ENCODE measurements at places on chromosomes 7 and 10. TPM values are rescaled to one million over a fixed set of nuclear protein-coding genes. Genes with fewer than 3 reads are reported as not detected.

Gene CDC14C
- not detected for polyA plus RNA-seq

Gene OR2A1
- not detected for polyA plus RNA-seq

Gene MAGI2
- 67.8 TPM for polyA plus RNA-seq

Gene FAM25A
- not detected for polyA plus RNA-seq

Gene FLNC
- polyA plus RNA-seq, result not detected

Gene TFAM
- polyA plus RNA-seq, result 29.8 TPM

Gene APBB1IP
- not detected for polyA plus RNA-seq

Gene PNLIPRP2
- polyA plus RNA-seq, result not detected

Gene EBLN1
- polyA plus RNA-seq, result not detected

Gene NSMCE4A
- 9.7 TPM for polyA plus RNA-seq

Gene PRTFDC1
- polyA plus RNA-seq, result 38.9 TPM

Gene HMX3
- polyA plus RNA-seq, result not detected

Gene PKD2L1
- polyA plus RNA-seq, result not detected

Gene SLC18A3
- polyA plus RNA-seq, result not detected

Gene IL6
- polyA plus RNA-seq, result not detected

Gene GIMAP2
- polyA plus RNA-seq, result 1.0 TPM

Gene POP7
- polyA plus RNA-seq, result 34.3 TPM

Gene EXOSC1
- polyA plus RNA-seq, result 70.6 TPM

Gene LRIT1
- polyA plus RNA-seq, result not detected

Gene SPOCK2
- polyA plus RNA-seq, result 71.1 TPM

Gene HSPA12A
- 62.9 TPM for polyA plus RNA-seq

Gene SPDYE9
- polyA plus RNA-seq, result 1.4 TPM

Gene LRRTM3
- 1.7 TPM for polyA plus RNA-seq

Gene C7orf33
- polyA plus RNA-seq, result not detected

Gene CPA1
- polyA plus RNA-seq, result not detected

Gene CYP2C19
- 0.94 TPM for polyA plus RNA-seq

Gene MDH2
- 94.4 TPM for polyA plus RNA-seq

Gene FAM25G
- not detected for polyA plus RNA-seq

Gene TMEM168
- polyA plus RNA-seq, result 10.7 TPM

Gene MMD2
- polyA plus RNA-seq, result 0.27 TPM
